AG08395 (cell line): ENCODE measurements at places on chromosomes 6 and 20.

- peak; percentile 64 for DNase-seq
These were observed 55.4 kb downstream of the GFOD1 start for GRCh38 chr6:13431861-13432465.

DNA sequence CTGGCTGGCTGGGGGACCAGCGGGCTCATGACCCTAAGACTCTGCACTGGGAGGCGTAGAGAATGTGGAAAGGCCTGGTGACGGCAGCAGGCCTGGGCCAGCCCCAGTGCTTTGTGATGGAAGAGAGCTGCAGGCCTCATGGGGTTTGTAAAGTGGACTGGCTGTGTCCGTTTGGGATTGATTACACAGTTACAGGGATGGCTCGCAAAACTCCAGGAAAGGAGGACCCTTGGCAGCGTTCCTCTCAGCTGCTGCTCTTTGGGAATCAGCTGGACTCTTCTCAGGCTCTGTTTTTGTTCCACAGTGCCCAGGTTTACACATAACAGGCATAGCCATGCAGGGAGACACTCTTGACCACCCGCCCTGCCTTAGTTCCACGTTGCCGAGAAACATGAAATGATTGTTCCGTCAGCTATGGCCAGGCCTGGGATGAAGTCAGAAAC lies 89.0 kb downstream of the SLX4IP start:
- DNase-seq, result no peak

DNA sequence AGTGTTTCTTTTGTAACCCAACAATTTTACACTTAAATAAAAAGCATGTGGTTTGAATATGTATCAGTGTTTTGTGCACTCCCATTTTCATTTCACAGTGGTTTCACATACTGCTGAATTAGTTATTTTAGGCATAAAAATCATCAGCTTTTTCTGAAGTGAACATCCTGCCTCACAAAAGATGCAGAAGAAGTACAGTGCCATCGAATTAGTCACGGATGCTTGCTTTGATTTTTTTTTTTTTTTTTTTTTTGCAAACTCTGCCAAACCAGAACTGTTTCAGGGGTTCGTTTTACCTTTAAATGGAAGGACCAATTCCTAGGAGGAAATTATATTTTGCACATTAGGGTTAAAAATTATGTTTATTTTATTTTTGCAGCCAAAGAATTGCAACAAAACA lies 158.6 kb downstream of the RPS12 start:
- no peak for DNase-seq

DNA sequence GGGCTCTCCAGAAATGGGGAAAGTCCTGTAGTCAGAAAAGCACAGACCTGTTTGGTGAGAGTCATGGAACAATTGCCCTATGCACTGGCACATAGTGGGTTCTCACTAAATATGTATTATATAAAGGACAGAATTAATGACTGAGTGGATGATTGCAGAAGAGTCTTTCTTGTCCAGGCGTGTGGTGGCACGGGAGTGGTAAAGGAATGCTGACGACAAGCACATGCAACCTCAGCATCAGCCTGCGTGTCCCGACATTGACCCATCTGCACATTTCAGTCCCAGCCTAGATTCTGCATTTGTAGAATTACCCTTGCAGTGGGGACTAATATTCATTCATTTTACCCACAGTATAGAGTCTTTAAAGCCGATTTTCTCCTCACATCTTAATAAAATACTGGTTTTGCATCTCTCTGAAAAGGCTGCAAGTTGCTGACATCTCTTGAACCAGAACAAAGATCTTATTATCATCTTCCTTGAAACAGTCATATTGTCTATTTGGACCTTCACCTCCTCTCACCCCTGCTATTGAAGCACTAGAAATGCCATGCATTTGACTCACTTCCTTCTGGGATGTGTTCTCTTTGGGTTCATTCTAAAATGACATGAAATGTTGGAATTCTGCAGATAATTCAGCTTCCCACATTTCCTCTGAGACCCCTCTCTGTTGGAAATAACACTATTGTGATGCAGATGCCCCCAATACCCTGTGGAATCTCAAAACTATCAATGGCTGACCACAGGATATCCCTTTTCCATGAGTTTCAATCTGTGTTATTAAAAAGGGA lies 883.6 kb upstream of the FLRT3 start:
- peak; percentile 35 for DNase-seq

GRCh38 chr6:104943781-104944180 lies 13.1 kb upstream of the LIN28B start:
- DNase-seq, result no peak

GRCh38 chr20:6802227-6802626 lies 34.7 kb downstream of the BMP2 start:
- no peak for DNase-seq

DNA sequence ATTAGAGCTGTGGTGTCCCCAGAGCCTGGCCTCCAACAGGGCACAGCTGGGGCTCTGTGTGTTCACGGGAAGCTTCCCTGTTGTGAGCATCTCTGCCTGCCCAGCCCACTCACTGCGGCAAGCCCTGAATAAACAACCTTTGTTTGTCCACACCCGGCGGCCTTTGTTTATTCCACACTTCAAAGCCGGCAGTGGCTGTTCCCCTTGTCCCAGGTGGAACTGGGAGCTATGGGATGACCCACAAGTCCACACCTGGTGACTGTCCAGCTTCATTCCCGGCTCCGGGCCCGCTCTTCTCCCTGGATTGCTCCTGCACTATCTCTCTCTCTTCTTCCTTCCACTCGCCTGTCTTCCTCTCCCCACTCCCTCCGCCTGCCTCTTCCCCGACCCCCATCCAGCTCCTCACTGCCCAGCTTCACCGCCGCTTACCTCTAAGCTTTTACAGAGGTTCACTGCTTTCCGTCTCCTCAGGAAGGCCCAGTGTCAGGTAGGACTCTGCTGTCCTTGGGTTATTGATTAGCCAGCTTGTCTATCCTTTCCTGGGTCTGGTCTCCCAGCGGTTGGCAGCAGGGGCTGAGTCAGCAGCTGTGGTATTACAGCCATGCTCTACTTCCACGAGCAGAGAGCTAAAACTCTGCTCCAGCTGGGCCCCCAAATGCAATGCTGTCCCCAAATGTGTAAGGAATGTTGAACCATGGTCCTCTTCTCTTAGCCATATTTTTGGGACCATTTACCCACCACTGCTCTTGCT lies 17.8 kb downstream of the DACT2 start:
- DNase-seq, result no peak

DNA sequence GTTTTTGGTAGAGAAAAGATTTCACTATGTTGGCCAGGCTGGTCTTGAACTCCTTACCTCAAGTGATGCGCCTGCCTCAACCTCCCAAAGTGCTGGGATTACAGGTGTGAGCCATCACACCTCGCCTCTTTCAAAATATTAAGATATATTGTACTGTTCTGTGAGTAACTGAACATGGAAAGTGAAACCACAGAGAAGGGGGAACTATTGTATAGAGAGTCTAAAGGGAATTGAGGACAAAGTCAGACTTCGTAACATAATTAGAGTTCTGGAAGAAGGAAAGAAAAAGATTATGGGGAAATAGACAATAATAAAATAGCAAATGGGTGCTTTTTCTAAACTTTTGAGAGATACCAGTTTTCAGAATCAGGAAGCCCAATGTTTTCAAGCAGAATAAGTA lies 17.4 kb upstream of the AKAP7 start:
- DNase-seq, result no peak

- DNase-seq, result no peak
These were observed 72.0 kb upstream of the INSM1 start for GRCh38 chr20:20295621-20296498.

- DNase-seq, result no peak
These were observed 2.9 kb downstream of the RGL2 start for GRCh38 chr6:33295621-33296369.

DNA sequence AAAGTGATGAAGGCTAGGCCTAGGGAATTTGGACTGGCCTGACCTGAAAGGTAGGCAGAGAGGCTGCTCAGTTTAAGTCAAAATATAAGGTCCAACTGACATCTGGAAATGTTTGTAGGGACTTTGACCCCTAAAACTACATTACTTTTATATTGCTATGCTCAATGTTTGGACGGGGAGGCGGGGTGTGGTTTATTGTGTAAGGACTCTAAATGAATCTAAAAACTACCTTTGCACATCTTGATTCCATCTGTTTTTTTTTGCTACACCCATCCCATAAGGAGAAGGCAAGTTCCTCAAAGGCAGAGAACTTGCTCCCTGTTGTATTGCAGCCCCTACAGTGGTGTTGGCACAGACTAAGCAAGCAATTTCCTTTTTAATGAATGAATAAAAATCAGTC lies 227.1 kb downstream of the HACE1 start:
- DNase-seq, result no peak

- DNase-seq, result peak; percentile 27
These were observed 186.1 kb downstream of the JARID2 start for GRCh38 chr6:15431762-15432483.

DNA sequence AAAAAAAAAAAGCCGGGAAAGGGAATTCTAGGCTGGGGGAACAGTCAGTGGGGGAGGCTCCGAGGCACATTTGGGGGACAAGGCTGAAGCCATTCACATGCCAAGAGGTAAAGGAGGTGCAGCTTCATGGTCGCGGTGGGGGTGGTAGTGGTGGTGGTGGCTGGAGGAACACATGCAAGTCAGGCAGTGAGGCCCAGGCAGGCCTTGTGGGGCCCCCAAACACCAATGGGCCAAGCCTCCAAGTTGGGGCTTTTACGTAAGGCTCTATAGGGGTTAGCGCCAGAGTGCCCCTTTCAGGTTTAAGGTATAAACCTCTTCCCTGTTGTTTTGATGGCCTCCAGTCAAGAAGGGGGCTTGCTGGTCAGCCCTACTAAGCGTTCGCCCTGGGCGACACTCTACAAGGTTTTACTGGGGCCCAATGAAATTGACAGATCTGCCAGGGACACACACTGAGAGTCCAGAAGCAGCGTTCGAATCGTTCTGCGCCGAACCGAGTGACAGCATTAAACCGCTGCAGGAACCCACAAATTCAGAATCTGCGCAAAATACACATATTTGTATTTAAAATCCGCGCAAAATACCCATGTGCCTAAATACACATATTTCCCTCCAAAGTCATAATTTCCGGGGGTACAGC lies 818 bp upstream of the AP5S1 start:
- DNase-seq, result no peak

GRCh38 chr20:31897541-31897940 lies 27.1 kb downstream of the TTLL9 start:
- DNase-seq, result no peak

DNA sequence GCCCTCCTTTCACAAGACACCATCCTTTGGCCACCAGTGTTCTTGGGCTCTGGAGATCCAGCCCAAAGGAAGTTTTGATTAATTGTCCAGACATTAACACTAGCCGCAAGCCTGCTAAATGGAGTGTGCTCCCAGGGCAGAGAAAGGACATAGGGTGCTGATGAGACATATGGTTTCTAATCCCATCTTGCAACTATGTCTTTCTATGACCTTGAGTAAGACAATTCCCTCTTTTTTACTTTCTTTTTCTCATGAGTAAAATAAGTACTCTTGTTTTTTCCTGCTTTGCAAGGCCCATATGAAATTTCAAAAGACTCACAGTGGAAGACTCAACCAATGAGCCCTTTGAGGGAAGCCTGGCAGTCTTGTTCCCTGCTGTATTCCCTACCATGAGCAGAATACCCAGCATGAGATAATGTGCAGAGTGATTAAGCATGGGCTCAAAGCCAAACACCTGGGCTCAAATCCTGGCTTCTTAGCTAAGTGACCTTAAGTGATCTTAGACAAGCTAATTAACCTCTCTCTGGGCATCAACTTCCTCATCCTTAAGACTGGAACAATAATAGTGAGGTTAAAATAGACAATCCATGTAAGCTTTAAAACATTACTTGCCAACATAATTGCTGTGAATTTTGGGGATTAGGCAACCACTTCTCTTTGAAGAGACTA lies at the start of gene WFDC10B:
Gene WFDC10B (minus strand): TSS at position 51 of the 669 bp plus-strand sequence. CDS start 19,027 bp downstream, outside the sequence.
- DNase-seq, result no peak

GRCh38 chr6:153949616-153950015 lies 89.4 kb upstream of the OPRM1 start:
- DNase-seq, result no peak

GRCh38 chr6:163671355-163671754 lies 256.8 kb downstream of the QKI start:
- no peak for DNase-seq

DNA sequence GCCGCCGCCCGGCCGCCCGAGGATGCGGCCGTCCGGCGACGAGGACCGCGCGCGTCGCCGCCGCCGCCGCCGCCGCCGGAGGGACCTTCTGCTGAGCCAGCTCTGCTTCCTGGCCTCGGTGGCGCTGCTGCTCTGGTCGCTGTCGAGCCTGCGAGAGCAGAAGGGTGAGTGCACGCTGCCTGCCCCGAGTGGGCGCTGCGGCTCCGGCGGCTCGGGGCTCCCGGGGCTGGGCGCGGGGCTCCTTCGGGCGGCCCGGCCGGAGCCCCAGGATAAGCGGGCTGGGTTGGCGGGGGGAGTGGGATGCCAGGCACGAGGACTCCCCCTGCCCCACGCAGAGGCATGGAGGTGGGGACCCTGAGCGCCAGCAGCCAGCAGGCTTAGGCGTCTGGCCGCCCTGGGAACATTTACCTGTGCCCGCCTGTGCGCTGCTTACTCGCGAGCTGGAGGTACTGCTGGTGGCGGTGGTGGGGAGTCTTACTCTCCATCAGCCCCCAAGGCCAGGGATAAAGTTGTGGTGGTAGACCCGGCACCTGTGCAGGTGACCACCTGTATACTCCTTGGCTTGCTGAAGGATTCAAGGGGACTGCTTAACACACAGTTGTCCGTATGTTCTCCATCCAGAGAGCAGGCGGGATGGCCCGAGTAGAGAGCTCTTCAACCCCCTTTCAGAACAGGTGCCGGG lies 520 bp downstream of the SLC24A3 start:
- DNase-seq, result peak; percentile 43

DNA sequence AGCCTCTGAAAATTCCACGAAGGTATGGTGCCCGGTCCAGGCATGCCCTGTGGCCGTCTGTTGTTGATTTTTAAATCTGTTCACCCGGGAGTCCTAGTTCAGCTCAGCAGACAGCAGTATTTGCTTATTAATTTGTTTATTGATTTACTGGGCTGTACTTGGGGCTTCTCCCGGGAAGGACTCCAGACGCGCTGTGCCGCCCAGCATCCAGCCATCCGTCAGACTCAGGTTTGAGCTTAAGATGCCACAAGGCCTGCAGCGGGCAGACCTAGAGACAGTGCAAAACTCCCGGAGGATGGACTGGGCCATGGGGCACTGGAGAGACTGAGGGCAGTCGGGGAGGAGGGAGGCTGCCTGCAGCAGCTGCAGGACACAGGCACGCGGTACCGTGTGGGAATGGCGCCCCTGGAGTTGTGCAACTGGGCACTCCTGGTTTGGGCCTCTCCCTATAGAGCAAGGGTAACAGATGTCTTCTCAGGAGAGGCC lies 17.3 kb upstream of the CCDC167 start:
- DNase-seq, result no peak

DNA sequence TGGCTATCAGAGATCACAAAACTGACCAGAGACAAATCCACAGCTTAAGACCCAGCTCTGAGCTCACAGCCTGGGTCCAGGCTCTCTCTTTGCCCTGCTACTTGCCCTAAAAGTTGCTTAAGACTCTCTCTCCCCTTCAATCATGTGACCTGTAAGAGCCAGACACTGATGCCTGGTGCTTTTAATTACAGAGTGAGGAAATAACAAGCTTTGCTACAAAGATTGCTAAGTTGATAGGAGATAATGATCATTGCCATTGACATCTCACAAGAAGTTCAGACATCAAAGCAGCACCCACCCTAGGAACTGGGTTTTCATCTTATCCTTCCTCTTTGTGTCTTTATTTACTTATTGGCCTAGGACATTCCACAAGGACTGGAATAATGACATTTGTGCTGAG lies 125.9 kb upstream of the CD93 start:
- no peak for DNase-seq

- DNase-seq, result no peak
These were observed 754 bp upstream of the TMEM170B start for GRCh38 chr6:11536795-11537194.

- no peak for DNase-seq
These were observed 83.1 kb downstream of the VEGFA start for GRCh38 chr6:43853066-43853650.
